ENCODE measurements at places on chromosomes 6 and 20.

- DNase-seq, result no peak
These were observed 58.0 kb downstream of the ZFAND3 start for GRCh38 chr6:37877373-37878149.

DNA sequence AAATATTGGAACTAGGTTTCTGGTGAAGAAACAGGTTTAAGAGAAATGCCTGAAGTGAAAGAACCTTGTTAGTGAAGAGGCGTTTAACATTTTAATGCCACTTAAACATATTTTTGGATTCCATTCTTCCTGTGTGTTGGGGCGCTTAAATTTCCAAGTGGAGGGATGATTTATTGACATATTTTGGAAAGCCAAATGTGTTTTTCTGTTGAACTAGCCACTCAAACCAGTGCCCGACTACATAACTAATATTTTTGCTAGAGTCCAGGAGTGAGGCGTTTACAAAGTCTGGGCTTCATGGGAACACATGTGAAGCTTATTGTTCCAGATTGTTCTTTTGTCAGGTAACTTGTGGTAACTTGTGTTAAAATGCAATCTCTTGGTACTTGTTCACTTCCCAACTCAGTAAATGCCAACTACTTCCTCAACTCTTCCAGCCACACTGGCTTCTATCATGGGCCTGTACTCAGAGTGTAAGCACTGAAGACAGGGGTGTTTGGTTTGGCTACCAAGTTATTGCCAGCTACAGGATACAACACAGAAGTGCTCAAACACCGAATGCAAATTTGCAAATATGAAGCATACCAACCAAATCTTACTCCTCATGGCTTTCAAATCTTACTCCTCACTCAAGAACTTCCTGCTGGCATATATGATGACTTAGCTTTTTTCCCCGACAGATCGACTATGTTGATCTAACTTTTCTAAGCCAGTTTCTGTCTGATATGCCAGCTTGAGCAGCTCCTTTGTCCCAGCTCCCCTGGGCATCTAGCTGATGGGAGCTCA is 2.0 kb upstream of the ZNFX1 start:
- peak; percentile 28 for DNase-seq

GRCh38 chr6:6678811-6679210 is 90.3 kb downstream of the LY86 start:
- DNase-seq, result no peak

DNA sequence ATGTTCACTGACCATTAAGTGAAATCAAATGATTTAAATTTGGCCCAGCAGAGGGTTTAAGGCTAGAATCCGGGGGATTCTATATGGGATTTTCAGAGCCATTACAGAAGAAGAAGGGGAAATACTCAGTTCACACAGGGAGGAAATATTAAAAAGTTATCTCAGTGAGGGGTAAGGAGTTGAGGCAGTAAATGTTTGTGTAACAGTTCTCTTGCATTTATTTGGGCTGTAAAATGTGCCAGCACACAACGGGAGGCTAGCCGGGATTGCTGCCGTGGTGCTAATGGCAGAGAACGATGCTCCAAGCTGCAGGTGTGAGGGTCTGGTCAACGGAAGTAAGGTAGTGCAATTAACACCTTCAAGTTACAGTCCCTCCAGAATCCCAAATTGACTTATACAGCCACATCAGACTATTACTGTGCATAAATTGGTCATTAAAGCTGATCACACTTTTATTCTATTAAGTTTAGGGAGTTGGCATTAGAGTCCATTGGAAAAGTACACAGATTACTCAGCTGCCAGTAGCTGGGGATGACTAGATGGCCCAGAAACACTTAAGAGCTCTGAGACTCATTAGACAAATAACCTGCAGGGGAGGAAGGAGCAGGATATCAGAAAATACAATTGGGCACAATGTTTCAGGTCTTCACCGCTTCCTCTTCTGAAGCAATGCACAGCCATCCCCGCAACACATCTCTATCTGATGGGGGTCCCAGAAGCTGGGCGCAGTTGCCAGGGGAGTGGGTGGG is 31.3 kb downstream of the PPP1R3G start:
- DNase-seq, result no peak

- no peak for DNase-seq
These were observed 235.7 kb downstream of the MYLK4 start for GRCh38 chr6:2514965-2515543.

DNA sequence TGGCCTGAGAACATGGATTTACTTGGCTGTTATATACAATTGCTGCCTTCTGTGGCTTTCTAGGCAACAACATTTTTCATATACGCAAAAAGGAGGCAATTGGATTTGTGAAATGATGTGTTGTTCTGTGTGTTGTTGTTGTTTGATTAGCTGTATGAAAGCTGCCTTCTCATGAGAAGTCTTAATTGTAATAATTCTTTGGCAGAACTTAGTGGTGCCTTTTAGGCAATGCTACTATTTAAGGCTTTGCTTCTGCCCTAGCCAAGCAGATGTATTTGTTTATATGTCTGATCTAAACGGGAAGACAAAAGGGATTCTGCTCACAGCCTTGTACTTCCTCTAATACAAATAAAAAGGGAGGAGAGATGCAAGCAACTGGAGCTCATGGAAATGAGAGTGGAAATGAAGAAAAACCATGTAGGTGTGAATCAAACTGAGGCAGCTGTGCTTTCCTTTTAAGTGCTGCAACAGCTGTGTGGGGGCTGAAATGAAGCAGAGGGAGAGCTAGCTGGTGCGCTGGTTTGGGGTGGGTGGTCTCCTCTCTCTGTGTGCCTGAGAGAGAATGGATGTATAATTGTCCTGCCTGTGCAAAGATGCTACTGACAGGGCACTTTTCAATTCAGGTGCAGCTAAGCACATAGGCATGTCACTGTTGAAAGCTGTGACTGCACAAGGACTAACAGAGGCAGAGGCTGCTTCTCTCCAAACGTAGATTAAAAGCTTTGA is 386.9 kb upstream of the MAN1A1 start:
- DNase-seq, result no peak

DNA sequence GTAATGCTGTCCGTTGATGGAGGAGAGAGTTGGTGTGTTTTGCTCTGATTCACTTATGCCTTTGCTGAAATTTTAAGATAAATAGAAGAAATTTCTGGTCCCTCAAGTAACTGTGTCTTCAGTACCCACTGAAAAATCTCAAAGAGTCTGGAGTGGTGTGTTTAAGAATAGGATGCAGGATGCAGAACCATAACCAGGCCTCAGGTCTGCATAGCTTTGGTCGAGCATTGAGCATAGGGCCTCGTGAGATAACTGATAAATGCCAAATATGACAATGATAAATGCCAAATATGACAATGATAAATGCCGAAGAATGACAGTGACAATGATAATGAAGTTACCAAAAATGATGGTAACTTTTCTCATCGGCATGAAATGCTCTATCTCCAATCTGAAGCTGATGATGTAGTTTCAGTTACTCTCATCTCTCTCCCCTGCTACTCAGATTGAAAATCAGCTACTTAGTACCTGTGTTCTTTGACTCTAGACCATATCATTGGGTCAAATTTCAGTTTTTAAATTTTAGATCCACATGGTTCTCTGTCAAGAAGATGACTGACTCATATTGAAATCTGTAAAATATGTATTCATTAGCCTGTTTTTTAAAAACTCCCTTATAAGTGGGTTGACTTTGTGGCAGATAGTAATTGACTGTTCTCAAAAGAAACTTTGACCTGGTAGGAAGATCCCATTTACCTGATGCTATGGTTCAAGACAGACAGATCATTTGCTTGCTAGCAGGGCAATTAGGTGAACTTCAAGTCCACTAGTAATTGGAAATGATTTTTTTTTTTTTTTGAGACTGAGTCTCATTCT is 96.6 kb downstream of the SLC16A10 start:
- no peak for DNase-seq

Measured in SK-N-DZ (cell line).